ENCODE measurements at places on chromosomes 12 and 14.
A peak's percentile ranks its signal among the peaks of the same experiment; 100 is the strongest.

GRCh38 chr14:68331426-68331825, 461.4 kb downstream of the ZFP36L1 start:
- DNase-seq: no peak

DNA sequence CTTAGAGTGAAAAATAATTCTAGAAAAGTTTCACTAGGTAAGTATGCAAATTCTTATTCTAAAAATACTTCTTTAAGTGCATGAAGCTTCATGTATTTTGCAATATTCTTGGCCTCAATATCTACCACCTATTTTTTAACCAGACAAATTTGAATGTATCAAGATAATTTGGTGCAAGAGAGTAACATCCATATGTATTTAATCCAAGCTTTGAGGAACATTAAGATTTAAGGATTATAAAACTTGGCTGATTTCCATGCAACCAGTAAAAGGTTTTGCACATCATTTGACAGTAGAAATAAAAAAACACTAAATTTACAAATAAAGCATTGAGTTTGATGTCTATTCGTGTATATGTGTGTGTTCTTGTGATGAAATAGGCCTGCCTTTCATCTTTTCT, 7.7 kb downstream of the LUM start:
- no peak for DNase-seq

DNA sequence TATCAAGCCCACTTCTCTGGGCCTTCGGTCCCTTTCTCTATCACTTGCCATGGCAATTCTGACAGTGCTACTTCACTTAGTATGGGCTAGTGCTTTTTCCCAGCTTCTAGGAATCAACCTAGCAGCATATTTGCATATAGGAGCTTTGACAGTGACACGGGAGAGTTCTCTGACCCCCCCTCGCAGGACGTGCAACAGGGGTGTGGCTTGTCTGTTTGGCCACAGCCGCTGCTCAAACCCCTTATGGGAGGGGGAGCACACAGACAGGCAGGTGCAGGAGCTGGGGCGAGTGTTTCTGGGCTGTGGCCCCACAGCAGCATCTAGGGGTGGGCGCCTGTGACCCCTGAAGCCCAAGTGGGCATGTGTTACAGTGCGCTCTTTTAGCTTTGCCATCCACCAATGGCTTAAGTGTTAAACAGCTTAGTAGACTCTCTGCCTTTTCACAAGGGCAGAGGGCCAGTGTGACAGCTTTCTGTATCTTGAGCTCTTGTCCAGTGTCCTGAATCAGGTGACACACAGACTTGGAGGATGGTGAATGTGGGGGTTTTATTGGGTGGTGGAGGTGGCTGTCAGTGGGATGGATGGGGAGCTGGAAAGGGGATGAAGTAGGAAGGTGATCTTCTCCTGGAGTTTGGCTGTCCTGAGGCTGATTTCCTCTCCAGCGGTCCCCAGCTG, 229.3 kb downstream of the PCNX1 start:
- DNase-seq: no peak

DNA sequence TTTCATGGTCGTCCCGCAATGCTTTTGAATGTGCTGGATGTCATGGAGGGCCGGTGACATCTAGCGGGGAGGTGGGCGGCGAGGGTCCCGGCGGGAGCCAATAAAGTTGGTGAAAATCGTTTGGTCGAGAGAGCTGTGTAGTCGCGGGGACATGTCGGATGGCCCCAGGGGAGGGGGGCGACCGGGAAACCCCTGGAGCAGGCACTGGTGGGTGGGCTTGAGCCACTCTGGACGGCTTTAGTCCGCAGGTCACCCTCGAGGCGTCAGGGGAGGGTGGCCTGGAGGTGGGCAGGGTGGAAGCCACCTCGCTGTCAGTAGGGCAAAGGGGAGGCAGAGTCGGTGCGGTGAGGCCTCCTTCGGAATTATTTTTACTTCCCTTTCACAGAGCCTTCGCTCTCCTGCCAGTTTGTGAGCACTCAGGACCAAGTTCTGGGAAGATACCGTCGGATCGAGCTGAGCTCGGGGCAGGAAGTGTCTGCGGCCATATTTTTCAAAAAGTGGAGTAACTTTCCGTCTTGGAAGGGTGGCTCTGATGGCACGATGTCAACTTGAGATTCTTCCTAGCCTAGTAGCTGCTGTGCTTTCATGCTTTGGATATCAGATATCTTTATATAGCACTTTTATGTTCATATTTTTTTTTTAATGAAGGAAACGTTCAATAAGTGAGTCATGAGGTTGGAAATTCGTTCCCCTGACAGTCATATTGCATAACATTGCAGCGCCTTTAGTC, 28.2 kb downstream of the WBP11 start:
- no peak for DNase-seq

GRCh38 chr14:103185051-103186029, 62.1 kb downstream of the TNFAIP2 start:
- peak; percentile 5 for DNase-seq

GRCh38 chr14:81946834-81947798, 413.5 kb upstream of the SEL1L start:
- no peak for DNase-seq

DNA sequence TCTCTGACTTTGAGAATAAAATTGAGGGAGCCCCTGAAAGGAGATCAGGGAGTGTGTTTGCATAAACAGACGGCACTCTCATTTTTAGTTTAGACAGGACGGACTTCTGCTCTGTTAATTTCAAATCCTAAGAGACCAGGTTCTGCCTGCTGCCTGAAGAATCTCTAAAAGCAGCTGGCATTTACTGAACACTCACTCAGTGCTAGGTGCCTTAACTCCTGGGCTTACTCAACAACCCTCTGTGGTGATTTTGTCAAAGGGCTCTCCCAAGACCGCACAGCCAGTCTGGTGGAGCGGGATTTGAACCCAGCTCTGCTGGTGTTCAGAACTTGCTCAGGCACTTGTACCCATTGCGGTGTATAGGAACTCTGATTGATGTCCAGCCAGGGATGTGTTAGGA, 2.2 kb downstream of the ORAI1 start:
- no peak for DNase-seq

DNA sequence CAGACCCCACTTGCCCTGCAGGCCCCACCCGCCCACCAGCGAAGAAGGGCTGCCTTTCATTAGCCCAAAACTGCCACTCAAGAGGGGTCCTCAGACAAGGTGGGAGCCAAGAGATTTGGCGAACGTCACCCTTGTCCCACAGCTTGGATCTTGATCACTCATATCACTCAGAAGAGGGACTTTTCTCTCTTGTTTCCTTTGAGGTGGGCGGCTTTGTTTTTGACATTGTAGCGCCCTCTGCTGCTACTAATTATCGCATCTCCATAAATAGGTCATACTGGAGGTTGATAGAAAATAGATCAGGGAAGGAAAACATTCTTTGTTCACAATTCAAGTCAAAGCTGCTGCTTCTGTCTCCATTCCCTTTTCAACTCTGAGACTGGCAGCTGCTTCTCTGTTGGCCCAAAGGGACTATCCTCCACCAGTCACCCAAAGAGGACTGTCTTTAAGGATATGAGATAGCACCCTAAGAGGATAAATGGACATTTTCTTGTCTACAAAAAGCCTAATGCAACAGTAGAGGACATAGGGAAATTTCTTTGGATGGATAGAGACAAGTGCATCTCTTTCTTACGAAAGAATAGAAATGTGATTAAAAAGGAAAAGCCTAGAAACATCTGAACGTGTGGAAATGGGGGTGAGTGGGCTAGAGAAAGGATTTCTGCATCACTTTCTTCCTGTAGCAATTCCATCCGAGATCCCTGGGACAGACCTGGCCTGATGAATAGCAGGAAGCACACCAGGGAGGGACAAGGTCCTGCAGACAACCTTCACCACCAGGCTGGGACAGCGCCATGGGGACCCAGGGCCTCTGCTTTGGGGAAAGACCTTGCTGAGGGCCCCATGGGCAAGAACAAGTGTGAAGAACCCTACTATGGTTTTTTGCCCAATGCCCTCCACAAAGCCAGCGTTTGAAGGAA, 115.8 kb downstream of the DAD1 start:
- DNase-seq: no peak

GRCh38 chr12:48447755-48448154, 24.6 kb upstream of the ANP32D start:
- no peak for DNase-seq

DNA sequence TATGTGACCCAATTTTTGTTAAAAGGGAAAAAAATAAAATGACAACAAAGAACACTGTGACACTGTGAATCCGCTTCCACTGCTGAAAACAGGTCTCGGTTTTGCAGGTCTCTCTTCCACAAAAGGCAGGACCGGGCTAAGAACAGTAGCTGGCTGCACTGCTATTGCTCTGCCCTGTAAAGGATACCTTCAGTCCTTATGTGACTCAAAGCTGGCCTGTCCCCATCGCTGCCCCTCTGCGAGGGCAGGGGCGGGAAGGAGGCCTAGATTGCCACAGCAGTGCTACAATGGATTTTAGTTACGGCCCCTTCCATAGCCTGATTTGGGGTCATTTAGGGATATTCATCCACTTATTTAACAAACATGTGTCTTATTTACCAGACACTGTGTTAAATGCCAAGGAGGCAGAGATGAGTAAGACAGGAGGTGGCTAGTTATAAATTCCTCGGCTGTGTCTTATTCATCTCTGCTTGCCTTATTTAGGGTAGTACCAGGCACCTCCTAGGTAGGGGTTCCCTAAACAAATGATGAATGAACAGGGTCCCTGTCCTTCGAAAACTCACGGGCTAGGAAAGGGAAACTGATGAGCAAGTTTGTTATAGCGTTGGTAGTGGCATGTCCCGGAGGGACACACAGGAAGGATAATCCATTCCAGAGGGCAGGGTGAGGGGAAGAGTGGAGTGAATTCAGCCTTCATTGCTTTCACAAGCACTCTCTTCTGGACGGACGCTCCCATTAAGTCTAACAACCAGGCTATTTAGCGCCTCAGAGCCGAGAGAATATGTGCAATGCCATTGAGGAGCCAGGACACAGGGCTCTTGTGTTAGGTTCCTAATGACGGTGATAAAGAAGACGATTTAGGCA, 73.3 kb downstream of the EID3 start:
- no peak for DNase-seq

DNA sequence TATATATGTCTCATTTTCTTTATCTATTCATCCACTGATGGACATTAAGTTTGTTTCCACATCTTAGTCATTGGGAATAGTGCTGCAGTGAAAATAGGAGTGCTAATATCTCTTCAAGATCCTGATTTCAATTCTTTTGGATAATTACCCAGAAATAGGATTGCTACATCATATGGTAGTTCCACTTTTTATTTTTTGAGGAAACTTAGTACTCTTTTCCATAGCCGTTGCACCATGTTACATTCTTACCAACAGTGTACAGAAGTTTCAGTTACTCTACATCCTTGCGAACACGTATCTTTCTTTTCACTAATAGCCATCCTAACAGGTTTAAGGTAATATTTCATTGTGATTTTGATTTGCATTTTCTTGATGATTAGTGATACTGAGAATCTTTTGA, 29.8 kb downstream of the TESPA1 start:
- DNase-seq: no peak

GRCh38 chr12:132600048-132601032, 10.0 kb downstream of the LRCOL1 start:
- no peak for DNase-seq

GRCh38 chr12:94140556-94140955, 7.8 kb upstream of the PLXNC1 start:
- DNase-seq: no peak

DNA sequence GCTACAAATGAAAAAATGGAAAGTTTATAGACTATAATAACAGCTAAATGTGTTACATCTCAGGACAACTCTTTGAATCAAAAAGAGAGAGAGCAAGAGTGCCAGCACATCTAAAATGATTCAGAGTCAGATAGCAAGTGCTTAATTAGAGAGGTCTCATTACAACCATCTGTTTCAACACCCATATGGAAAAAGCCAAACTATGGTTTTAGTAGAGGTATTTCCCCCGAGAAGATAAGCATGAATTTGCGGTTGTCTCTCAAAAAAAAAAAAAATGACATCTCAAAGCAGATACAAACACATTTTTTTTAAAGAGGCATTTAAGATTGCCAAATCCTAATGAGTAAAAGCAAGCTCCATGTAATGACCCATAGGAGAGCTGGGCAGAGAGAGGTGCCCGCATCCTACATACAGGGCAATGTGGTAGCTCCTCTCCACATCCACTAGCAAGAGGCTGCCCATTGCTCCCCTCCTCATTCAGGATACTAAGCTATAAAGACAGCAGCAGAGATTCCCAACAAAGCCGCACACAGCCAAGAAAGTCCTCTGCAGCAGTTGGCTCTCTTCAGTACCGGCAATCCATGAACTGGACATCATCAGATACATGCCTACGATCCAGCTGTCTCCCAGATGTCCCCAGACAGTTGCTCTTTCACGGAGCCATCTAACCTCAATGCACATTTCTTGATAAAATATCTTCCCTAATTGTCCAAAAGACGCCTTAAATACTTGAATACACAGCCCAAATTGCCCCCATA, 100.4 kb downstream of the EFCAB11 start:
- DNase-seq: no peak

GRCh38 chr12:80837342-80837978, 100.3 kb downstream of the LIN7A start:
- DNase-seq: no peak

- no peak for DNase-seq
Observed at GRCh38 chr14:104331871-104332605, 193.7 kb downstream of the KIF26A start.

- DNase-seq: no peak
Observed at GRCh38 chr14:86404425-86404824, 874.5 kb downstream of the FLRT2 start.

DNA sequence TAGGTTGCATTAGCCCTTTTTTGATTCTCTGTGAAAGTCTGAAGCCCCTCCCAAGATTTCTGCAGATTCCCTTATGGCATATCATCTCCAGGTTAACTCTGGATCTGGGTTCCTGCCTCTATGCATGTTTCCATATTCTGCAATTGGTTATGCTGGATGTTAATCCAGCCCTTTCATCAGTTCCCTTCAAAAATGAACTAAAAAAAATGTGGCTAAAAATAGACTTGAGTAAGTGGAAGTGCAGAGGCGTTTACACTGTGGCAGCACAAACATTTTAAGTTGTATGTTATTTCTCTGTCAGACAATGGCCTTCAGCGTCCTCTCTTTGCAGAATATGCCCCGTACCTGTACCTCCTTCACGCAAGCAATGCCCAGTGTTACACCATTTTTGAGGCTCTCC, 11.4 kb downstream of the MGST1 start:
- no peak for DNase-seq
